ENCODE measurements at places on chromosomes 1 and 21.

DNA sequence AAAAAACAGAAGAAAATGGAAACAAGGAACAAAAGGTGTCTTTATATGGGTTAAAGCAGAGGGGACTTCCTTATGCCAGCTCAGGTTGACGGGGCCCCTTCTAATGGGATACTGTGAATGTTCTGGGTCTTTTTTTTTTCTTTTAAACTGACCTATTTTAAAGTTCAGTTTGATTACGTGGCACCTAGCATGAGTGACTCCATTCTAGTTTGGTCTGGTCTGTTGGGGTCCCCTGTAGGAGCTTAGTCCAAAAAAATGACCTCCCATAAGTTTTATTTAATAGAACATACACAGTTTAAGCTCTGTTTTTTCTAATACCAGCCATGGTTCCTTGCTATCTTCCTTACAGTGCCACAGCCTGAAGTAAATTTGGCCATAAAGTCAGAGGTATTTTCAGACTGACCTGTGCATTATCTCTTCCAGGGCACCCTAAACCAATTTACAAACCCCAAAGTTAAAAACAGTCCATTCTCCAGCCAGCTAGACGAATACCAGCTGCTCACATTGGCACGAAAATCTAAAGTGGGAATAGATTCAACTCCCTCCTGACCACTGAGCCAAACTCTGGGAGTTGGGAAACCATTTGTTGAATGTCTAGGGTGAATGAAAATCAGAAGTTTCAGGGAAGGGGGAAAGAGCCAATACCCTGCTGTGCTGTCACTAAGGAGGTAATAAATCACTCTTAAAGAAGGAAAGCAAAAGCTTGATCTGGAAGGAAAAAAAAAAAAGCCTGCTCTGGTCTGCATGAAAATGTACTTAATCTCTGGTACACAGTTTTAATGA lies 42.4 kb downstream of the AKNAD1 start:
- DNase-seq = peak; percentile 9

DNA sequence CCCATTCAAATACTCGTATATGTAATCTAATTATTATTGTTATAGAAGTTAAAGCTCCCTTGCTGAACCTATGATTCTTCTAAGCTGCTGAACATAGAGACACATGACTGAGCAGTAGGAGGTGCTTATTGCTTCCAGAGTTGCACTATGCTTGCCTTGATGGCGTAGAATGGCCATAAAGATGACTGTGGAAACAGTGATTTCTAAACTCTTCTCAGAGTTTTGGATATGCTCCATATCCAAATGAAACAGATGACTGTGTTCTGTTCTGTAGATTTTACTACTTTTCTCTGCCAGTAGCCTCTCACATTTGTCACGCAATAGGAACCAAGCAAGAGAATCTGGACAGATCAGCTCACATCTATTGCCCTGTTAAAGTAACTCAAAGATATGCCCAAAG lies 88.1 kb upstream of the CACYBP start:
- DNase-seq = no peak

GRCh38 chr1:219269171-219269570 lies 95.5 kb downstream of the LYPLAL1 start:
- no peak for DNase-seq

DNA sequence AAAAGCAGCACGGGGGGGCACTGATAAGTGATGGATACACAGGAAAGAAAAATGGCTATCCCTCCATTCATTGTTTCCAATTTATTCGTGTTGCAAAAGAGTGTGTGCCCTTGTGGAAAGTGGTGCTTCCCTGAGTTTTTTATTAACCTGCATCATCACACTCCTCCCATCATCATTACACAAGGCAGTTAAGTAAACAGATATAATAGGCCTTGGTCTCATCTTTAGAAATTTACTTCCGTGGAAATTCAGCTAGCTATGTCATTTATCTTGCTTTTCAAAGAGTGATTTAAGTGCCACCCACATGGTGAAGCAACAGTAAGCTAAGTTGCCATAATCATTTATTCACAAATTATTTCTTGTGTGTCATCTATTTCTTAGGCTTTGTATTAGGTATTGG lies 473.3 kb downstream of the NEGR1 start:
- DNase-seq = no peak

- DNase-seq = no peak
Observed at GRCh38 chr1:27522432-27523336, 32.7 kb upstream of the WASF2 start.

GRCh38 chr21:36799869-36800268 lies 101.0 kb downstream of the SIM2 start:
- DNase-seq = no peak

DNA sequence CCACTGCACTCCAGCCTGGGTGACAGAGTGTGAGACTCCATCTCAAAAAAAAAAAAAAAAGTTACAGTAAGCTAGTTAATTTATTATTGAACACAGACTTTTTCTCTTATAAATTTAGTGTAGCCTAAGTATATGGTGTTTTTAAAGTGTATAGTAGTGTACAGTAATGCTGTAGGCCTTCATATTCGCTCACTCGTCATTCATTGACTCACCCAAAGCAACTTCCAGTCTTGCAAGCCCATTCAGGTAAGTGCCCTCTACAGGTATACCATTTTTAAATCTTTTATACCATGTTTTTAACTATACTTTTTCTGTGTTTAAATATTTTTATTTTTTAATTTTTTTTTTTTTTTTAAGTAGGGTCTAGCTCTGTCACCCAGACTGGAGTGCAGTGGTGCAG lies 12.1 kb downstream of the POU2F1 start:
- no peak for DNase-seq

Measured in bone marrow (tissue), 2 donors.